ENCODE measurements at places on chromosomes 11 and 22.

DNA sequence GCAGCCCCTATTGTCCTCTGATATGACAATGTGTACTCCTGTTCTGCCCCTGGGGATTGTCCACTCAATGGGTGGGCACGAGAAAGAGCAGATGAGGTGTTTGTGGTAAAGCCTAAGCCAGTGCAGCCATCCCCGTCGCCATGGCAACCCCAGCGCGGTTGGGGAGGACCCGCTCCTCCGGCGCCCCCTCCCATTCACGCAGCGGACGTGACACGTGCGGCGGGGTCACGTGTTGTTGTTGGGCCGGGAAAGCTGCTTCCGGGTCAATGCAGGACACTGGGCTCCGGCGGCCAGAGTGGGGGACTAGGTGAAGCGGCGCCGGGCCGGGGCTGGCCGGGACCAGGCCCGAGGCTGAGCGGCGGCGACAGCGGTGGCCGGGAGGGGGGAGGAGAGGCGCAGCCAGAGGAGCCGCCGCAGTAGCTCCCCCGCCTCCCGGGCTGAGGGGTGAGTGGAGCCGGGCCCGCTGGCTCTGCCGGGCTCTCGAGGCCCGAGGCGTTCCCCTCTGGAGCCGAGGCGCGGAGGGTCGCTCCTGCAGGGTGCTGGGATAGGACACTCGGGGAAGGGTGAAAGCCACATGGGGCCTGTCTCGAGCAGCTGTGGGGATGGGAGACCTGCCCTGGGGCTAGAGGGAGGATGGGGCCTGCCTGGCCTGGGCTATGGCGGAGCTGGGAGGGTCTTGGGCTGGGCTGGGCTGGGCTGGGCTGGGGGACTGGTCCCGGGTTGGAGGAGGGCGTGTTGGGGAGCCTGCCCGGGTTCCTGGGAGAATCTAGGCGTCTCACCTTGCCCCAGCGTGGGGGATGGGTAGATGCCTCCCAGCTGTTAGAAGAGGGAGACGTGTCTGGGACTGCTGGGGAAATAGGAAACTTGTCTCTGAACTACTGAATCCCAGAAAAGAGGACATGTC is at the start of gene TBCEL:
TBCEL (plus strand) TSS at position 255 of the 904 bp plus-strand sequence. CDS start 21,589 bp downstream, outside the sequence.
- peak; percentile 89 for DNase-seq

GRCh38 chr22:19957445-19957844 is 15.8 kb upstream of the TXNRD2 start:
- no peak for DNase-seq

DNA sequence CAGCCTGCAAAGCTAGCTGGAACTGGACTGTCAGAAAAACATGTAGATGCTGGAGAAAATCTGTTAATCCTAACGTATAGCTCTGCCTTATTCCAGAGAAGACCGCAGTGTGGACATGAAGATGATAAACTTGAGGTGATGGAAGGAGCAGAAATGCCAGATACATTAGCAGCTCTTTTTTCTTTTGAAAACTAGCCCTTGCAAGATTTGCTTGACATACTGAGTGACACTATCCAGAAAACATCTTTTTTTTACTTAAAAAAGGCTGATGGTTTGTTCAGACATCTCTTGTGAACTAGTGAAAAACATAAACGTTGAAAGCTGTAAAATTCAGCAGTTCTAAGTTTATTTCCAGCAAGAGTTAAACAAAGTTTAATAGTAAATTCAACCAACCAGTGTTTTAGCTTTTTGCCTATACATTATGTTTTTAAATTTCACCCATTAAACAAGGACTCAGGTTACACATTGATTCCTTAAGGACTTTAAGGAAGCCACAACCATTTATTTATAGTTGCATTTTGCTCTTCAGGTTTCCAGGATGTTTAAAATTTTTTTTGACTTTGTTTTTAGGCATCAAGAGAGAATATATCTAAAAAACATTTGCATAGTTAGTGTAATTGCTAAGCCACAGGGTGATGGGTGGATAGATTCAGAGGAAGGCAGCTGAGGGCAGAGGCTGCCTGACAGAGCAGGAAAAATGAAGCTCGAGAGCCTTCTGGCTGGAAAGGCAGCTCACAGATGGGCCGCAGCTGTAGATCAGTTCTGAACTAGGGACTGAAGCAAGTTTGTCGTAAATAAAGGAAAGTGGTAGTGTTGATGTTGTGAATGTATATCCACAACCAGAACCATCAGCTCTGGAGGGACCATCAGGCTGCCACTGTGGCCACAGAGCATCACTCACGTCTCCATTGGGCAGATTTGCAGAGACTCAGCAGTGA is 9.5 kb downstream of the SNAP29 start:
- no peak for DNase-seq

DNA sequence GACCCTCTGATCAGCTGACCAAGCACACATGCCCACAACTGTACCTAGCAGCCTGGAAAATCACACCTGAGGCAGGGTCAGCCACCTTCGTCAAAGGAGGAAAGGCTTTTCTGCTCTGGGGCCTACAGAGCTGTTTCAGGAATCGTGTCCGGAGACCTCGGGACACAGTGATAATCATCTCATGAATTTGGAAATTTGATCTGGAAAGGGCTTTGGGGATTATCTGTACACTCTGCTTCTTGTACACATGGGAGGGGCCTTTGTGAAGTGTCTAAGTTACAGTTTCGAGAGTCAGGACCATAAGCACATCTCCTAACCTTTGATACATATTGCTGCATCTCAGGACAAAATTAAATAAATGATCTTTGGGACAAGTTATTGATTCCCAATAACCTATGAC is 1421.2 kb upstream of the TENM4 start:
- no peak for DNase-seq

DNA sequence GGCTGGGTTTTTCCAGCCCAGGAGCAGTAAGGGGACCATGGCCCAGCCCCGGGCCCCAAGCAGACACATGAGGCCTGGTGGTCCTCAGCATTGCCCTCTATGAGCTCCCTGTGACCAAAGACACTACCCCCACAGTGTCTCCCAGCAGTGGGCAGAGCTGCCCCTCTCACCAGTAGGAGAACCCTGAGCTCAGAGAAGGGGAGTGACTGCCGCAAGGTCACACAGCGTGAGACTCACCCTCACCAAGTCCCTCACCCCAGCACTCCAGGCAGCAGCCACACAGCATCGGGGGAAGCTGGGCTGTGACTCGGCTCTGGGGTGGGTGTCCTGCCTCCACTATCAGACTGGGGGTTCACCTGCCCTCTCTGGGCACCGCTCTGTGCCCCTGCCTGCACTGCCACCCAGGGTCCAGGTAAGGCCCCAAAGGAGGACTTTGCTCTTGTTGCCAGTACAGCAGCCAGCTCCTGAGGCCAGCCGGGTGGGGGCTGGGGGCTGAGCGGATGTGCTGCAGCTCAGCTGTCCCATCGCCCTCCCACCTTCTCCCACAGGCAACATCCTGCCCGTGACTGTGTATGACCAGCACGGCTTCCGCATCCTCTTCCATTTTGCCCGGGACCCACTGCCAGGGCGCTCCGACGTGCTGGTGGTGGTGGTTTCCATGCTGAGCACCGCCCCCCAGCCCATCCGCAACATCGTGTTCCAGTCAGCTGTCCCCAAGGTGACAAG is 7.9 kb upstream of the SH3BP1 start:
- no peak for DNase-seq

- DNase-seq, result no peak
Measured at GRCh38 chr11:120337355-120338106, 1.3 kb downstream of the ARHGEF12 start.

DNA sequence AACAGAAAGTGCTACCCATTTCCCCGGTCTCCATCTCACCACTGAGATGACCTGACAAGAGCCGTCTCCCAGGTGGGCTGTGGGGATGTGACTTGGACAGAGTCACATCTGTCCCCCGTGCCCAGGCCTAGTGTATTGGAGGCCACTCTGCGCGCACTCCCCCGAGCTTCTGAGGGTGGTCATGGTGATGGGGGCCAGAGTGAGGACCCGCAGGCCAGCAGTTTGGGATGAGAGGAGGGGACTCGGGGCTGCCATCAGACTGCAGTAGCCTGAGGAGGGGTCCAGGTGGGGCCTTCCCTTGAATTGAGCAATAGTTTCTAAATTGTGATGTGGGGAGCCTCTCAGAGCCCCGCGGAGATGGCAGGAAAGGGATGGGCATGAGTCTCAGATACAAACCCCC is 852.6 kb downstream of the TBC1D22A start:
- no peak for DNase-seq

GRCh38 chr11:118757876-118758399 is 33.0 kb downstream of the DDX6 start:
- peak; percentile 15 for DNase-seq

DNA sequence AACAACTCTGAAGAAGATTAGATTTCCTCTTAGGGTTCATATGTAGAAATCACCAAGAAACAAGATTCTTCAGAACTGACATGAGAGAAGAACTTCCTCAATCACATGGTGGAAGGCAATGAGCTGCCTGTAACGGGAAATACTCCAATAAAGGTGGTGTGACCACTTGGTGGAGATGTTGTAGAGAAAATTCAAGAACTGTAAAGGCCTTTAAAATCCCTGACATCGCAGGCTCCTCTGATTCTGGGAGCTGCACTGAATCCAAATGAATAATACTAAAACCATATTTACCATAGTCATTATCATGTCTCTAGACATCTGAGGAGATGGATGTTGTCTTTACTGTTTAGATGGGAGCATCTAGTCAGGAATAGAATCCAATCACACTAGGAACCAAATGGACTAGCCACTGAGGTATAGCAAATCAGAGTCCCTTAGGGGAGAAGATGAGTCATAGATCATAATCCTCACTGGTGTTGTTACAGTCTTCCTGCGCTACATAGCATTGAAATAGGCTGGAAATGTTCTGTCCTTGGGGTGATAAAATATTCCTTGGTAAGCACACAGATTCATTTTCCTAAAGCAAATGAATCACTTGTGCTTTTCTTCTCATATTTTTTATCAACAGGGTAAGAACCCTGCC is 321.6 kb upstream of the TENM4 start:
- DNase-seq, result no peak

GRCh38 chr22:38218661-38219622 is 17.1 kb downstream of the MAFF start:
- no peak for DNase-seq

DNA sequence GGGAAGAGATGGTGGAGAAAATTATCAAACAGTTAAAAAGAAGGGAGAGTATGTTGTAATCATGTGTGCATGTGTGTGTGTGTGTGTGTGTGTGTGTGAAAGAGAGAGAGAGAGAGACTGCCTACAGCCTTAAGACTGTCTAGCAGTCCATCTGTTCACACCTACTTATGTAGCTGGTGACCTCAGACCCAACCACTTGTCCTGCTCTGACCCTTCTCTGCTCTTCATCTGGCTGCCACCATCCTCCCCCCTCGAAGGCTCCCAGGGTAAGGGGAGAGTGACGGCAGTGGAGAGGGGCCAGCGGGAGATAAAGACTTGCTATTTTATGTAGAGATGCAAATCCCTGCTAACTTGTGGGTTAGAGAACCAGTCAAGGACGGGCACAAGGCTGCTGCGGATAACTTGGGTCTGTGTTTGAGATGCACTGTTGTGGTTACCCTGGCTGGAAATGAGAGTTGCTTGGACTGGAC is 24.9 kb upstream of the GRAMD1B start:
- peak; percentile 31 for DNase-seq

DNA sequence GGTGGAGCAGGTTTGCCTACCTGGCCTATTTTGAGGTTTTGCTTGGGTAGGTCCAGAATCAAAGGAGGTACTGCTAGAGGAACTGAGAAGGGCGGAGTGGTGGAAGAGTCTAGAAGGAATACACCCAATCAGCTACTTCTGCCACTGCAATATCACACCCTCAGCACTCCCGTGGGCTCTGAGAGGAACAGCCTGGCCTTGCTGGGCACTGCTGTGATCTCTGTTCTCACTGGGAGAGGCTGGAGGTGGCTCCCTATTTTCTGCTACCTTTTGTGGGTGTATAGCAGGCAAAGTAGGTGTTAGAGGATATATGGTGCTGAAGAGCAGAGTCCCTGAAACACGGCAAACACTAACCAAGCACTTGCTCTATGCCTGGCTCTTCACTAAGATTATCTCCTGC is 25.0 kb upstream of the IGSF22 start:
- no peak for DNase-seq

- no peak for DNase-seq
Measured at GRCh38 chr11:14537134-14537599, 17.0 kb upstream of the PSMA1 start.

DNA sequence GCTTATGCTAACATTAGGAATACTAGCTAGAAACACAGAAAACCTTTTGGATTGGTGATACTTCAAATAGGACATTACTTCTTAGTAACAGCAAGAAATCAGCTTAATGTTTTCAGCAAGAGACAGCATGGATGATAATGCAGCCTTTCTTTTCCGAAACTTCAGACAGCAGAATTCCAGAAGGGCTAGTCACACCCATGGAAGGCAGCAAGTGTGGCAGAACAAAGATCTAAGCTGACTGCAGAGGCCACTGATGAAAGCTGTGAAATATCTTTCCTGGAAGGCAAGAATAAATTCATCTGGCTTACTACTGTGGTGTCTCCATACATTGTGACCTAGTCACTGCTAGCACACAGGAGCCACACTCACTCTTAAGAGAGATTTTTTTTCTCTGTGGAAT is 100.3 kb downstream of the CCDC83 start:
- DNase-seq, result no peak

DNA sequence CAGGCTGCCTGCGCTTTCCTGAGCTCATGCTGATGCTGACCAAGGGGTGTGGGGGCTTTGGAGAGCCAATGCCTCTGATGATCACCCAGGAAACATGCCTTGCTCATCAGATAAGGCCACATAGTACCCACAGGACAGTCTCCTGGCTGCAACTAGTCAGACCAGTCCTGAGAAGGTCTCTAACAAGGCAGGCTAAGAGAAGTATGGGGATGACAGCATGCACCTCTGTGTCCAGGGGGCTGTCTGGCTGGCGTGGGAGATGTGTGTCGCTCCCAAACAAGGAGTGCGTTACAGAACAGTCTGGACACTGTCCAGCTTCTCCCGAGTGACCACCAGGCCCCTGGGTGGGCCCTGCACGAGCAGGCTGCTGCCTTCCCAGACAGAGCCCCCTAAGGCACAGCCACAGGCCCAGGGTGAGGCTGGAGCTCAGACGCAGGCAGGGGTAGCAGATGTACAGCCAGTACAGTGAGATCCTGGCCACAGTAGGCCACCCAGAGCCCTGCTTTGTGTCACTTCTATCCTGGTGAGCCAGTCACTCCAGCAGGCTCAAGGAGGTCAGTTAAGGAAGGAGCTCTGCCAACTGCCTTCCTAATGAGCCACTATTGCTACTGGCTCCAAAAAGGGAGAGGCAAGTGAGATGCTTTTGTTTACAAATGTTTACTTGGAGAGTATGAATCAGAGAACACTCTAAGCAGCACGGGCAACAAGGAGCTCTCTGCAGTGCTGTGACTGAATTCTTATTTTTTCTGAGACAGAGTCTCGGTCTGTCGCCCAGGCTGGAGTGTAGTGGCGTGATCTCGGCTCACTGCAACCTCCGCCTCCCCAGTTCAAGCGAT is 66.0 kb upstream of the CLTCL1 start:
- no peak for DNase-seq

GRCh38 chr22:49571326-49571725 is 256.3 kb downstream of the BRD1 start:
- DNase-seq, result no peak
